ENCODE measurements at places on chromosomes 6 and 20.

DNA sequence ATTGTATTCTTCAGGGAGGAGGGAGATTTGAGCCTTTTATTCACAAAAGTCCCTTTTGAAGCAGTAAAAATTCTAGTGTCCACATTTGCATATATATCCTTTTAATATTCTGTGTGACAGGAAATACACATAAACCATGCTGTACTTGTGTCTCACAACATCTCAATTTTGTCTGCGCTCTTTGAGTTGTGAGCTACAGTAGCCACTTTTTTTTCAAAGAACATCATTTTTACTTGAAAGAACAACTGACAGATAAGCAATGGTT lies 21.3 kb downstream of the LMBRD1 start:
- DNase-seq = no peak

DNA sequence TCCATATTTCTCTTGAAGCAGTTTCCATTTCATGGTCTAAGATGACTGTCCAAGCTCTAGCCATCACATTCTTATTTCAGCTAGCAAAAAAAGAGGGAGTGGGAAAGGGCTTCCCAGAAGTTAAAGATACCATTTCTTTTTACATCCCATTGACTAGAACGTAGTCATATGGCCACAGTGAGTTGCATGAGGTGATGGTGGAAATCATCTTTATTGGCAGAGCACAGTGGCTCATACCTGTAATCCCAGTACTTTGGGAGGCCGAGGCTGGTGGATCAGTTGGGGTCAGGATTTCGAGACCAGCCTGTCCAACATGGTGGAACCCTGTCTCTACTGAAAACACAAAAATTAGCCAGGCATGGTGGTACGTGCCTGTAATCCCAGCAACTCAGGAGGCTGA lies 99.6 kb downstream of the ISM1 start:
- DNase-seq = no peak

DNA sequence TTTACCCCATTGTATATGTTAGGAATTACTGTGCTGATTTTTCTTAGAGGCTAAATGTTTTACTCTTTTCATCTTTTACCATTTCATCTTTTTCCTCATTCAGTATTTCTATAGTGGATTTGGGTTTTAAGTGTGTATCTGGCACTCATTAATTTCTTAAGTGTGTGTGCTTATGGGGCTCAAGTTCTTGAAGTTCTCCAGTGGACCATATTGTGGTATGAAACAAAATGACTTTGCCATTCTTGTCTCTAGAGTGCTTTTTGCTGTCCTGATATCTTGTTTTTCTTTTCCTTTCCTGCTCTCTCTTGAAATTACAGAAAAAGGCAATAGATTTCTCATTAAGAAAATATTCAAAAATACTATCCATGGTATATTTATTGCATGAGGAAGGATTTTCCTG lies 123.1 kb downstream of the ARID1B start:
- DNase-seq = no peak

GRCh38 chr6:117007659-117008058 lies 130.6 kb downstream of the RFX6 start:
- DNase-seq = no peak

- DNase-seq = no peak
Measured at GRCh38 chr6:137727216-137727765, 139.8 kb upstream of the TNFAIP3 start.

DNA sequence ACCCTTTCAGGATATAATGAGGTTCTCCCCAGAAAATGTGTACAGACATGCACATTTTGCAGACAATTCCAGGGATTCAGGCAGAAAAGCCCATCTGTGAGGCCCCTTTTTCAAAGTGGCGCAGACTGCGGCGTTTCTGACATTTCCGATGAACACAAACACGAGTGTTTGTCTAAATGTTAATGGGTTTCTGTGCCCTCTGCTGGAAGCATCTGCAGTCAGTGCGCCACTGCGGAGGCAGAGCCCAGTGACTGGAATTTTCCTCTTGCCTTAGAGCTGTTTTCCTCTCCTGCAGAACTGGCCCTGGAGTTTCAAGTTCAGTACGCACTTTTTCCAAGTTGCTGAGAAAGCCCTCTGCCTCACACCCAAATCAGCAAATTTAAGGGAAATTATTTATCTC lies 15.3 kb downstream of the ANKRD60 start:
- DNase-seq = peak; percentile 63

GRCh38 chr6:148677594-148678476 lies 69.0 kb upstream of the UST start:
- DNase-seq = no peak

Measured in GM03348 (cell line).